Glomerular endothelial cell (primary cell): ENCODE measurements at places on chromosomes 3 and 15. TPM values are rescaled to one million over a fixed set of nuclear protein-coding genes. Genes with fewer than 3 reads are reported as not detected.

The ZNF385D gene
- 2.2 and 3.7 TPM in 2 replicates for total RNA-seq

The FOXL2 gene
- total RNA-seq: 0.06 and 0.58 TPM in 2 replicates

The LRRC34 gene
- total RNA-seq: 0.19 and 2.6 TPM in 2 replicates

The ZNF80 gene
- not detected in 2 replicates for total RNA-seq

The GASK1A gene
- not detected in 2 replicates for total RNA-seq

DNA sequence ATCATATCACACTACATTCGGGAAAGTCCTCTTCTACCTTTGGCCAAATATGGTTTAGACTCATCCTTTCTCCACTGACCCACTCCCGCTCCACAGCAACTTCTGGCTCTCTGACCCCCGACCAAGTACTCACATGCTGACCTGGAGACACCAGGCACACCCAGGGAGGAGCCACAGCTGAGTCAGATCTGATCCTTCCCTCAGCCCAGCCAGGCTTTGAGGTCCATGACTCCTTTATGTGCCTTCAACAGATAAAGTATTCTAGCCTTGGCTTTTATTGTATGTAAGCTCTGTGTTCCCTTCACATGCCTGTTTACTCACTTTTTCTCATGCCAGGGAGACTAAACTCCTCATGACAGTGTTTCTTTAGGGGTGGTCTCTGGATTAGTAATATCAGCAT, 166.9 kb upstream of the UMPS start:
- no peak for DNase-seq

DNA sequence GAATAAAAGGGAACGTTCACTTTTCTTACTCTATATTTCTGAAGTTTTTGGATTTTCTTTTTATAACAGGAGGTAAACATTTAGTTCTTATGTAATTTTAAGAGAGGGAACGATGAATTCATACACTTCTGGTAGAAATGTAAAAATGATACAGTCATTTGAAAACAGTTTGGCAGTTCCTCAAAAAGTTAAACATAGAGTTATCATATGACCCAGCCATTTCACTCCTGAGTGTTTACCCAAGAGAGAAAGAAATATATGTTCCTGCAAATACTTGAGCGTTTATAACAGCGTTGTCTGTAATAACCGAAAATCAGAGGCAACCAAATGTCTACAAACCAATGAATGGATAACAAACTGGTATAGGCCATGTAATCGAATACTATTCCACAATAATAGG, 20.8 kb upstream of the CCR9 start:
- no peak for DNase-seq

GRCh38 chr3:139129892-139130291, 85.2 kb upstream of the PRR23C start:
- DNase-seq: no peak

DNA sequence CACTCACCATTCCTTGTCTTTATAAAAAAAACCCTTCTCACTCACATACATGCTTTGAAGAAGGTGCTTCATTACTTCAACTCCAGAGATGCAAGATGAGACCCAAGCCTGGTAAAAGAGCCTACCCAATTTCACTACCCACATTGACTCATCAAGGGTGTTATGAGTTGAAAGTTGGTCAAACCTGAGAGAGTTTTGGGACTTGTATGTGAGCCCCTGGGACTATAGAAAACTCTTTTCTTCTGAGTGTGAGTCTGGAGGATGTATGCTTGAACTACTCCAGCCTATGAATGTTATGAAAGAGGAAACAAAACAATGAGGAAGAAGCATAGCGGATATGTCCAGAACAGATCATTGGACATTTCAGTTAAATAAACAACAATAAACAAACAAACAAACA, 106.5 kb upstream of the SATB1 start:
- DNase-seq: no peak

GRCh38 chr3:1766384-1766783, 332.3 kb upstream of the CNTN4 start:
- DNase-seq: no peak

DNA sequence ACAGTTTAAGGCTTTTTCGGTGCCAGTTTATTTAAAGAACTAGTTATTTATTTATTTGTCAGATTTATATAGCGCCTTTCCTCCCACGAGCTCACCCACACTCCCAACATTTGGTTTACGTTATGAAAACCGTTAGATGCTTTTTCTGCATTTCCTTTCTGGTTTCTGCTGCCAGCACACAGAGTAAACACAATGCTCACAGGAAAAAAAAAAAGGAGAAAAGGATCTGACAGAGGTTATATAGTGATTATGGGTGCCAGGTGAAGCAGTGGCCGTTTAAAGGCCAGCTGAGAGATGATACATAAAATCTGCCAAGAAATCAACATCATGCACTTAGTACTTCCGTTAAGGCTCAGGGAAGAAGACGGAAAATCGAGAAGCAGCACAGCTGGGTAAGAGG, 37.9 kb downstream of the ETV5 start:
- no peak for DNase-seq

DNA sequence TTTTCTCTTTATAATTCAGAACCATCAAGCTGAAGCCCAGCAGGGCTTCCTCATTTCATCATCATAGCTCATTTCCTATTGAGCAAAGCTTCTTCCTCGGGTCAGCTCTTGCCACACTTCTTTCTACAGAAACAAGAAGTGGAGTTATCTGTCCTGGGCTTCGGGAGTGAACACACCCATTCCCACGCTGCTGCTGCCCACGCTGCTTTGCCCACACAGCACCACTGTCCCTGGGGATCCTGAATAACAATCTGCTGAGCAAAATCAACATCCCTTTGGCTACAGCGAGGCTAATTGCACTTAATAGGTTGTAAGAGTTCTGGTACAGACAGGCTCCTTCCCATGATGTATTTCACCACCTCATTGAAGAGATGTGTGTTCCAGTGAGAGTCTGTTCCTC, 23.7 kb downstream of the CEP19 start:
- no peak for DNase-seq

DNA sequence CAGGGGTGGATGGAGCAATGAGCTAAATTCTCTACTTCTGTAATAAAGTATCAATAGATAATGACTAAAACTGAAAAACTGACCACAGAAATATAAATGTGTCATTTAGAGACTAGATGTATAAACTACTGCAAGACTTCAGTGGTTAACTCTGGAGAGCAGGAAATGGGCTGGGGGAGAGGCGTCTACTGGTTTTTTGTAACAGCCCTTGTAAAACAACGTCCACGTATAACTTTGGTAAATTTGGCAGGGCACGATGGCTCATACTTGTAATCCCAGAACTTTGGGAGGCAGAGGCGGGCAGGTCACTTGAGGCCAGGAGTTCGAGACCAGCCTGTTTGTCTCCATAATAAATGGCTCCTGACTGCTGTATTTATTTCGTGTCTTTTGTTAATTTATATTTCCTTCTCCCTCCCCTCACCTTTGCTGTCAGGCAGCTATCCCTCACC, 12.5 kb downstream of the RAB27A start:
- no peak for DNase-seq

DNA sequence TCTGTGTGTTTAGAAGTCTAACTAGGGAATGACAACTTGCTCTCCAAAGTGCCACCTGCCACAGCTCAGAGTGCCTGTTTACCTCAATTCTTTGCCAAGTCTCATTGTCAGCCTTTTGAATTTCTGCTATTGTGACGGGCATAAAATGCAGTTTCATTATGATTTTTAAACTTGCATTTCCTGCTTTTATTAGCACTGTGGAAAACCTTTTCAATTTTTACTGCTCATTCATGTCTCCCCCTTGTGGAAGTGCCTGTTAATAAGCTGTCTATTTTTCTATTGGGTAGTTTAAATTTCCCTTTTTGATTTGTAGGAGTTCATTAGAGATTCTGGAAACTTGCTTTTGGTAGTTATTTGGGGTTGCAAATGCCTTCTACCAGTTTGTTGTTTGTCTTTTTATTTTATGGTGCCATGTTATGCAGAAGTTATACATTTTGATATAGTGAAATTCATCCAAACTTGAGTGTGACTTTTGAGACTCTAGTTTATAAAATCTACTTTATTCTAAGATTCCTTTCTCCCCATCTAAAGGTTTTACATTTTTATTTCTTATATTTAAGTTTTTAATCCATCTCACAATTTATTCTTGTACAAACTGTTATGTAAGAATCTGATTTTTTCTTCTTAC, 53.9 kb upstream of the FRMD4B start:
- DNase-seq: no peak

DNA sequence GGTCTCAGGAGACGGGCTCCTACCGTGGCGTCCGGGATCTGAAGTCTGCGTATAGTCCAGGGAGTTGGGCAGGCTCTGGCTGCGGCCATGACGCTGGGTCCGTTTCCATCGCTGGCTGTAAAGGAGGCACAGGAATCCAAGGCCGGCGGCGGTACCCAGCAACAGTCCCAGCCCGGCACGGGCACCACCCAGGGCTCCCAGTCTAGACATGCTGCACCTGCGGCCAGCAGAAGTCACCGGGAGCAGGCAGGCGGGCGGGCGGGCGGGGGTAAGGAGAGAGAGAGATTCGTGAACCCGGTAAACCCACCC, 526 bp downstream of the RMDN3 start:
- DNase-seq: no peak

DNA sequence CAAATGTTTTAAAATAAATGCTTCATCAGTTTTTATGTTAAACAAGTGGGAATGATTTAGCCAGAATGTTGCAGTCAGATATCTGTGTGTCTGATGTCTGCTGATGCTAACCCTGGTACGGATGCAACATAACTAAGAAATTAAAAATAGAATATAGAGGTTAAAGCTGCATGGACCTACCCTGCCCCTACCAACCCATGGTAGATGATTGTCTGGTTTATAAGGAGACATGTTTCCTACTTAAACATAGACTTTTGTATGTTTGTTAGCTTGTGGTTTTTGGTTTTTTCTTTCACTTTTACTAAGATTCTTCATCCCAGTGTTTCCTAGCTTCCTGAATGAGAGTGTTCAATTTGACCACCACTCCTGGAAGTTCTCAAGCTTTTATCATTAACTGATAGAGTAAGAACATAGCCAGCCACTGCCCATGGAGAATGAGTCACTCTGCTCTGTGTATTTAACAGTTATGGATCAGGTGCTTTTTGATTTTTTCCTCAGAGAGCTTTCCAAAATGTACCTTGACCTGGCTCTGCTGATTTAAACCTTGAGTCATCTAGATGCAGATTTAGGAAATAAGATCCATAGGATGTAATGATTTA, 70.7 kb upstream of the VEPH1 start:
- DNase-seq: no peak

GRCh38 chr3:69972672-69973071, 26.9 kb upstream of the SAMMSON start:
- DNase-seq: no peak
